HCT116 (cell line): ENCODE measurements at places on chromosomes 2 and 18. TPM values are rescaled to one million over a fixed set of nuclear protein-coding genes. Genes with fewer than 3 reads are reported as not detected.

DNA sequence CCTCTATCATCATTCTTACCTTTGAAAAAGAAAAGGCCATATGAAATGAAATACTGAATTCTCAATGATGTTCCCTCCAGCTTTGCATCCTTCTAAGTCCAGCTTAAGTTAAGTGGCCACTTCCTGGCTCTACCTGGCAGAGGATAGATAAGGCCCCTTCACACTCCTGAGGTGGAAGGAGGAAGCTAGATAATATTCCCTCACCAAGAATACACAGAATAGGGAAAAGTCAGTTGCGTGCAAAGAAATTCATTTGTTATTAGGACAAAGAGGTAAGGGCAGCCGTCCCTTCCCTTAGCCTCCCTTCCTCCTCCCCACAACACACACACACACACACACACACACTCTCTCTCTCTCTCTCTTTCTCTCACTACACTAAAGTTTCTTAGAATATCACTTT, 37.5 kb downstream of the OLA1 start:
- no peak for DNase-seq

DNA sequence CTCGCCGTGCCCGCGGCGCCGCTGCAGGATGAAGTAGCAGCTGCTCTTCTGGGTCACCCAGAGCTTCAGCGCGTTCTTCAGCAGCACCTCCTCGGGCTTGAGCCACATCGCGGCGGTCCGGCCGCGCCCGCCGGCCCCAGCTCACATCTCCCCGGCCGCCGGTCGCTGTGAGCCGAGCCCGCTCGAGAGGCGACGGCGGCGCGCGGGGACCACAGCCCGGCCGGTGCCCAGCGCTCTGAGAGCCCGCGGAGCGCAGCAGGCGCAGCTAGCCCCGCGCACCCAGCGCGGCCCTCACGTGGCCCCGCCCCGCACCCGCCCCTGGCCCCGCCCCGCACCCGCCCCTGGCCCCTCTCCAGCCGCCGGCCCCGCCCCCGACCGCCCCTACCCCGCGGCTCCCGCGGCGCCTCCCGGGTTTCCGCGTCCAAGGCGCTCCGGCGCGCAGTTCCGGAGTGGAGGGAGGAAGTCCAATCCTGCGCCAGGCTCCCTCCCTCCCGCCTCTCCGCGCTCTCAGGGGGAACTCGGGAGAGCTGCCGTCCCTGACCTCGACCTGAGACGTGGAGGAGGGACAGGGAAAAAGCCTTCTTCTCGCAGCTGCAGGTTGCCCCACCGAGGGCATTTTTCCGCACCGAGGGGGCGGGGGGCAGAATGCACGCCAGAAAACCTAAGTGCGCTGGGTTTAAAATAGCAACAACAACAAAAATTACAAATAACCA, at the start of gene TBC1D8:
TBC1D8 (minus strand) TSS at position 237 of the 713 bp plus-strand sequence; CDS start at position 108, 129 bp downstream.
- DNase-seq, result peak; percentile 49

GRCh38 chr2:238104226-238104690, 4.1 kb downstream of the ESPNL start:
- DNase-seq, result no peak

- no peak for DNase-seq
Observed at GRCh38 chr18:23844991-23845680, 155.9 kb downstream of the LAMA3 start.

GRCh38 chr2:132416723-132417395, at the start of gene GPR39:
Gene GPR39 (plus strand): TSS chr2:132416805.
- DNase-seq, result no peak

DNA sequence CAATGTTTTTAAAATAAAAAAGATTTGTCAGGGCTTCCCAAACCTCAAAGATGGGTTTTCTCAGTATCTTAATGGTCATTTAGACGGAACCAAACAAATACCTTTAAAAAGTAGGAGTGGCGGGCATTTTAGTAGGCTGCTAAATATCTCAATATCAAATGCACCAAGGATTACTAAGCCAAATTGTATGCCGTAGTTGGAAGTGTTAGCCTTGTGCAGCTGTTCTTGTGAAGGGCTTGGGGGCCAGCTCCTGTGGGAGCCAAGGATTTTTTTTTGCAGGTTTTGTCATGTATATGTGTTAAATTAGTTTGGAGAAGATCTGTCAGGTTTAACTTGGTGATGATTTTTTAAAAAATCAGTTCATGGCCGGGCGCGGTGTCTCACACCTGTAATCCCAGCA, 52.1 kb downstream of the ACTR2 start:
- no peak for DNase-seq

- DNase-seq, result no peak
Observed at GRCh38 chr18:36649205-36649604, 179.6 kb downstream of the TPGS2 start.

DNA sequence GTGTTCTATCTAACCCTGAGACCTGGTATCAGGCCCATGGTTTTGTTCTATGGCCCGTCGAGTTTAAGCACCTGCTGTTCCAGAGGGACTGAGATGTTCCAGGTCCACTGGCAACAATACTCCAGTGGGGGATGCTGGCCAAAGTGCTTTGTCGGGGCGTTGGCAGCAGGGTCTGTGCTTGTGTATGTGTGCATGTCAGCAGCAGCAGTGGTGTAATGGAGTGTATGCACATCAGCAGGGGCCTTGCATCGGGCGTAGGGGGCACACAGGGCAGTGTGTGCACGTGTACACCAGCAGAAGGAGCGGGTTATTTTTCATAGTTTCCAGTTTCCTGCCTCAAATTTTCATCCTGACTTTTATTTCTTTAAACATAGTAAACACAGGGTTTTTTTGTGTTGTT, 37.8 kb upstream of the THUMPD2 start:
- no peak for DNase-seq

DNA sequence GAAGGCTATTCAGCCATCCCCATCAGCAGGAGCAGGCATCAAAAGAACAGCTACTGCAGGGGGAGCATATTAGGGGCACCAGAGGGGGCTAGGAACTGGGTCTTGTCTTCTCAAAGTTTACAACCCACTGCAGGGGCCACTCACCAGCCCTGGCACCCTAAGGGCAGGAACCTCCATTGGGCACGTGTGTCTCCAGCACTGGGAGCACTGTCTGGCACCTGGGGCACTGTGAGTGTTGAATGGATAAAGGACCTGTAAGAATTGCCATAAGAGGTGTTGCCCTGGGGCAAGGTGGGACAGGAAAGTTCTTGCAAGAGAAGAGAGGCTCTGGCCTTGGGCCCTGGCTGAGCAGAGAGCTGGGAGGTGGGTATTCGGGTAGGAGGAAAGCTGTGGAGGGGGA, 1.4 kb upstream of the STEAP3 start:
- no peak for DNase-seq

GRCh38 chr18:26227051-26227670, 916 bp downstream of the TAF4B start:
- no peak for DNase-seq

DNA sequence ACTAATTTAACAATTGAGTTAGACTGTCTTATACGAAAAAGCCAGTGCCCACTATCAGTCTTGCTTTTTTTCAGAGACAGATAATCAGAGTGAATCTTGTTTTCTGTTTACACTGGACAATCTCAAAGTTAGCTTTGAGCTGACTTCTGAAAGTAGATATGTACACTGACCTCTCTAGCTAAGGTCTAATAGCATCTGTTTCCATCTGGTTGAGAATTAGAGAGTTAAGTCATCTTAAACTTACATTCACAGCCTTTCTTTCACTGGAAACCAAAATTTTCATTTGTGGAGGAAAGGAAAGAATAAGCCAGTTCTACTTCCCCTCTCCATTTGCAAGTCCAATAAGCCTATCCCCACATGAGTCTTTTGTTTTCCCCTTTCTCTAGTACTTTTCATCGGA, 89.3 kb downstream of the VRK2 start:
- DNase-seq, result no peak

GRCh38 chr2:165561516-165561915, 92.0 kb downstream of the CSRNP3 start:
- no peak for DNase-seq

GRCh38 chr2:233597522-233597921, 19.9 kb upstream of the UGT1A8 start:
- DNase-seq, result no peak

- no peak for DNase-seq
Observed at GRCh38 chr2:10284108-10284870, 18.4 kb upstream of the HPCAL1 start.

DNA sequence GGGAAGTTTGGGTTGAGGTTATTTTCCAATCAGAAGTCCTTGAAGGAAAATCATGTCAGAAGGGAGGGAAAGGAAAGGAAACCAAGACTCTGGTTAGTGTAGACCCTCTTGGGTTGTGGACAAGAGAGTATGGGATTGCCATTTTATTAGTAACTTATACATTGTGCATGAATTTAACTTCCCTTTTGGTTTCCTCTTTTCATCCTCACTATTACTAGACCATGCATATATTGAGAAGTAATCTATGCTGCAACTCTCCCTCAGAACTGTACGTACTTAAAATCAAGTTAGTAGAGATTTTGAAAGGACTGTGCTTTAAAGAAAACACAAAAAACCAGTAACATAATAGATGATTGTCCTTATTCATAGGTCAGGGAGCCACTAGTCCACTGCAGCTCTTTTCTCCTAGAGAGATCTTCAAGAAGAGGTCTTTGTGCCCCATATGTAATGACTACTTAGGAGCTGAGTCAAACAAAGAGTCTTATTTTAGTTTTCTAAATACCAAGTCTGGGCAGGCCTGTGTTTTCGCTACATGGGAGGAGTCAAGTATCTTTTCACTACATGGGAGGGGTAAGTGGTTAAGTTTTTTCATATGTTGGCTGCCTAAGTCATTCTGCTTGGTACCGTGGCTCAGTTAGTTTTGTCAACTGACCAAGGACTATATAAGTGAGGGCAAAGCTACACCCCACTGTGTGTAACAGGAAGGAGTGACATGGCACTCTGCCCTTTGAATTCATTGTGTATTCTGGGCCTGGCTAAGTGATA, 25.2 kb upstream of the FAM117B start:
- DNase-seq, result no peak

- DNase-seq, result no peak
Observed at GRCh38 chr2:233435436-233436190, 81.3 kb downstream of the DGKD start.

GRCh38 chr2:164873210-164873908, 31.7 kb upstream of the COBLL1 start:
- no peak for DNase-seq

DNA sequence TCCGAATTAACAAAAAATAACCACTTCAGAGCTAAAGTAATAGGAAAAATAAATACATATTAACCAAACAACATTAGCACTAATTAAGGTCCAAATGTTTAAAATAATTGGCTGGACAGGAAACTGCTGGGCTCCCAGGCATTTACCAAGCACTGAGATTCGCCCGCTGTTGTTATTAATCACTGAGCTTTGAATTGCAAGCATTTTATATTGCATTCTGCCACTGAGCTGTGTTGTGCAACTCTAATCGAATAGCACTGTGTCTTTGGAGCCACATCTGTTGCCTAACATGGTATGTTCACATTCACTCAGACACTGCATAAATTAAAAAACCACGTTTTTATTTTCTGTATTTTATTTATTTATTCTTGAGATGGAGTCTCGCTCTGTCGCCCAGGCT, 88.9 kb downstream of the SOWAHC start:
- no peak for DNase-seq

DNA sequence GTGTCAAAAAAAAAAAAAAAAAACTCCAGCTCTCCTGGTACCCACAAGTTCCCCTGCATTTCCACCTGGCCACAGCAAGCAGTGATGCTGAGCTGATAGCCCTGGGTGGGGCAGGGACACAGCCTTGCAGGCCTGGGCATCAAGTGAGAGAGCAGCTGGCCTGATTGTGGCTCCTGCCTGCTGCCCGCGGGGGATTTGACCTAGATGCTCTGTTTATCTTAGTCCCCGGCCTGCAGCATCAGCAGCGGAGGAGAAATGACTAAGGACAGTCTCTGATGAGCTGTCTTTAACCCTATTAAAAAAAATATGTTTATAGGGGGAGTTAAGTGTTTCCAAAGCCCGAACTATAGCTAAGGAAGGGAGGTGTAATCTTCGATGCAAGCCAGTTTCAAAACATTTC, 102.6 kb downstream of the MTCL1 start:
- DNase-seq, result no peak

GRCh38 chr2:24899361-24899910, 20.6 kb downstream of the ADCY3 start:
- DNase-seq, result no peak

DNA sequence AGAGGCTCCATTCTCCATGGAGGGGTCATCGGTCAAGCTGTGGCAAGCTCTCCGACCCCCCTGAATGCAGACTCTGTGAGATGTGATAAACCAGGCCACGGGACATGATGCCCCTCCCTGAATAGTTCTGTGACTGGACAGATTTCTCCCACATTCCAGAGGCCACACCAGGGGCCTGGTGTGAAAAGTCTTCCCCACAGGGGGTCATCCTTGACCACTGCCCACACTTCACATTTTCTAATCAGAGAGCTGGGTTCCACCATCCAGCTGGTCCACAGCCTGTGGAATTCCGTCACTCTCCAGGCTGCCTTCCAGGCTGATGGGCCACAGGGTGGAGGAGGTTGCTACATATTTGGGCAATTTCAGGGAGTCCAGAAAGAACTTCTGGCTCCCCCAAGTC, 51.3 kb upstream of the CYRIA start:
- DNase-seq, result no peak

GRCh38 chr2:239476029-239476756, 75.4 kb upstream of the HDAC4 start:
- DNase-seq, result no peak

DNA sequence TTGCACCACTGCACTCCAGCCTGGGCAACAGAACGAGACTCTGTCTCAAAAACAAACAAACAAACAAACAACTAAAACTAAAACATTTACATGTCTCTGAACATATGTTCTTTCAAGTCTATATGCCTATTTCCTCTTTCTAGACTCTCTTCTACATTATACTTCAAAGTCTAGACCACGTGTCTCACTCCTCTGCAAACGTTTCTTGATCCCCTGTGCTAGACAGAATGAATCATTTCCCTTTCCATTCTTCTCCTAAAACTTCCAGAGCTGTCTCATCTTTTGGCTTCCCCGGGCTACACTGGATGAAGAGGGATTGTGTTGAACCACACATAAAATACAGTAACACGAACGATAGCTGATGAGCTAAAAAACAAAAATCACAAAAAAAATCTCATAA, 67.1 kb downstream of the BAZ2B start:
- DNase-seq, result no peak

Gene MTCL1
- total RNA-seq, result 22.7 TPM

Gene ZSWIM2
- total RNA-seq, result not detected

Gene ALPG
- 0.10 TPM for total RNA-seq

Gene PLEK
- 0.22 TPM for total RNA-seq

Gene UCN
- total RNA-seq, result 8.0 TPM

Gene DPP10
- total RNA-seq, result not detected

Gene GPR55
- not detected for total RNA-seq

Gene TUBA4B
- total RNA-seq, result not detected

Gene CNTNAP5
- not detected for total RNA-seq

Gene RHOB
- 72.9 TPM for total RNA-seq

Gene HJURP
- total RNA-seq, result 64.1 TPM

Gene ACMSD
- total RNA-seq, result not detected

Gene APCDD1
- not detected for total RNA-seq

Gene RIT2
- total RNA-seq, result not detected

Gene DES
- 4.2 TPM for total RNA-seq

Gene LRP1B
- 0.34 TPM for total RNA-seq

Gene HOXD12
- total RNA-seq, result 0.27 TPM

Gene MC4R
- total RNA-seq, result not detected
